Stimulated activated CD4-positive, alpha-beta T cell treated with anti-CD3 and anti-CD28 coated beads, Interleukin-4, amount 100 ng/mL, for 4 hours (primary cell): ENCODE measurements at places on chromosomes 1 and 21.

DNA sequence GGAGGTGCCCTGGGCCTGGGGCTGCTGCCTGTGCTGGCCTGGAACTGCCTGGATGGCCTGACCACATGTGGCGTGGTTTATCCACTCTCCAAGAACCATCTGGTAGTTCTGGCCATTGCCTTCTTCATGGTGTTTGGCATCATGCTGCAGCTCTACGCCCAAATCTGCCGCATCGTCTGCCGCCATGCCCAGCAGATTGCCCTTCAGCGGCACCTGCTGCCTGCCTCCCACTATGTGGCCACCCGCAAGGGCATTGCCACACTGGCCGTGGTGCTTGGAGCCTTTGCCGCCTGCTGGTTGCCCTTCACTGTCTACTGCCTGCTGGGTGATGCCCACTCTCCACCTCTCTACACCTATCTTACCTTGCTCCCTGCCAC, 1.8 kb downstream of the GPR3 start:
- no peak for DNase-seq

DNA sequence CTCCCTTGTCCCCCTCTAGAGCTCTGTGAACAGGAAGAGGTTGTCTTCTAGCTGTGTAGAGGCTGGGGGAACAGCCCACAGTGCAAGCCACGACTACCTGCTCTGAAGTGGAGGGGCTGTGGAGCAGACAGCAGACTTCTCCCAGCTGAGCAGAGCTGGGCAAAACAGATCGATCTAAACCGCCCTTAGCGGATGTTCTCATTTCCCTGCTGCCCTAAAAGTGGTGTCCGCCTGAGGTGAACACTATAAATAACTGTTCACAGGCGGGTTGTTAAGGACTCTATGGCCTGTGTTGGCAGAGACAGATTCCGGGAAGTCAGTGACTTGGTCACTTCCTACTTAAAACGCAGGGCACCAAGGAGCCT, 203.2 kb downstream of the RHOU start:
- no peak for DNase-seq

- DNase-seq = peak; percentile 58
Observed at GRCh38 chr1:222464841-222465210, 83.1 kb downstream of the HHIPL2 start.

- peak; percentile 38 for DNase-seq
Observed at GRCh38 chr1:31957701-31958674, 19.8 kb upstream of the PTP4A2 start.

- no peak for DNase-seq
Observed at GRCh38 chr1:171266930-171267329, 18.6 kb downstream of the FMO1 start.

DNA sequence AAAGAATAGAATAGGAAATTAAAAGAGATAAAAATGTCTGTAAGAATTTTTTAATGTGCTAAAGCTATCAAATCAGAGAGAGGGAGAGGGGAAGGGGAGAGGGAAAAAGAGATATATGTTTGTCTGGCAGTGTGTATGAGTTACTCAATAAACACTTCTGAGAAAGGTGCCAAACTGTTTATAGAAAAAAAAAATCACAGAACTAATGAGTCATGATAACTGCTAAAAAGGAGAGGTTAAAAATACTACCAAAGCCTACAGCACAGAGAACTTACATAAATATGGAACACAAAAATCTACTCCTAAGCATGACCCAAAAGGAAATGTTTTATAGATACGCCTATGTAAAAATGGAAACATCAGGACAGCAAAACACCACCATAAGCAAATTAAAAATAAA, 45.4 kb downstream of the SELENOF start:
- DNase-seq = no peak

DNA sequence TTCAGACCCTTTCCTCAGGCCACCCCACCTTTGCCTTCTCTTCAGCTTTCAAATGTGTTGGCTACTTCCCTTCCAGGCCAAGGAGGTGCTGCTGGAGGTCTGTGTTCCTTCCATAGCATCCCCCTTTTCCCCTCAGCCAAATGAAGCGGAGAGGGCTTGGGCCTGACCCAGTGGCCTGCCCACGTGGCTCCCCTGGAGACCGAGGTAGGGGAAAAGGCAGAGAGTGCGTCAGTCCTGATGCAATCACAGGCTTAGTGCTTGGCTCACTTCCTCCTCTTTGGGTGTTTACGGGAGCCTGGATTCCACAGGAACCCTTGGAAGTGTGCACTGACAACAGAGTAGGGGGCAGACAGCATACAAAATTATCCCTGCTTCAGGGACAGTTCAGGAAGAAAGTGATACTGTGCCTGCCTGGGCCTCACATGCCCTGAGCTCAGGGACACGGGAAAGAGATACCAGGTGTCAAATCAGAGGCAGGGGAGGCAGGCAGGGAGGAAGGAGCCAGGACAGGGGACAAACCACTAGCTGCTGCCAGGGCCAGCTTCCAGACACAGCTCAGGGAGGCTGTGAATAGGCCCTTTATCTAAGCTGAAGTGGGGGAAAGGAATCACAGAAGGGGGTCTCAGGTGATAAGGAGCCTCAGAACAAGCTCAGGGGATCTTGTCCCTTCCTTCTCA, 16.6 kb upstream of the PTP4A2 start:
- no peak for DNase-seq

GRCh38 chr1:113129529-113130185, 56.7 kb downstream of the LRIG2 start:
- DNase-seq = no peak

GRCh38 chr1:41616563-41616962, 132.1 kb upstream of the EDN2 start:
- no peak for DNase-seq
